ENCODE measurements at places on chromosomes 12 and 14.

DNA sequence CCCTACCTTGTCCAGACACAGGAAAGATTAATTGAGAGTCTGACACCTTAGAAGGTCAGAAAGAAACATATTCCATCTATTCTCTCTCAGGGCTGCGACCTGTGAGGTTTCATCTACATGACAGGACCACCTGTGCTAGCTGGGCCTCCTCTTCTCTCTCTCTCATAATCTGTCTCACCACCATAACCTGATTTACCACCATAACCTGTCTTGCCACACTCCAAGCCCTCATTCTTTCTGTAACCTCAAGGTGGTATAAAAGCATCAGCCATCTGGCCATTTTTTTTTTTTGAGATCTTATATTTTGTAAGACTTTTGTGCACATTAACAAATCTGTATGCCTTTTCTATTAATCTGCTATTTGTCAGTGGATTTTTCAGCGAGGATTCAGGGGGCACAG lies 75.5 kb downstream of the ACADS start:
- no peak for DNase-seq

DNA sequence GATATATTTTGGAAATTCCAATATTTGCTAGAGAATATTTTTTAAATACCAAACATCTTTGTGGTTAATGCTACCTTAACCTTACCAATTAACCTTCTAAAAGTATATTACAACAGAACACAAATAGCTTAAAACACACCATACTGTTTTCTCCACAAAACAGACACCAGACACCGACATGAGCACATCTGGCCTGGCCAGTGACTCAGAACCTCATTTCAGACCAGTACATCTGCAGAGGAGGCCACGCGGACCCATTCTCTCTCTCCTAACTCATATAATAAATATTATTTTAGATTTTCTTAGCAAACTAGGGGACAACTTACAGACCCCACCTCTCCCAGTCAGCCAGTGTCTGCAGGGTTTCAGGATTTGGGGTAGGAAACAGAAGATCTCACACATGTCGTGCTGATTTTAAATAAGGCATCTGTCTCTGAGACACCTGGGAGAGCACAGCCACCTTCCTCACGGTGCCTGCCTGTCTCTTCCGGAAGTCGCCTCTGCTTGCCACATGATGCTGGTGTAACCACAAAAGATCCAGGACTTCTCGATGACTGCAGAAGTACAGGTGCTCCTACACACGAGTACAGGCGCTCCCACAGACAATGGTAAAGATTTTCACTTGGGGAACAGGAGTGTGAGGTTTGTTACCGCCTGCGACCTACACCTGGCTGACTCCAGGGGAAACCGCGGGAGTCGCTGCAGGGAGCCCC lies 9.7 kb upstream of the ANKLE2 start:
- DNase-seq: no peak

DNA sequence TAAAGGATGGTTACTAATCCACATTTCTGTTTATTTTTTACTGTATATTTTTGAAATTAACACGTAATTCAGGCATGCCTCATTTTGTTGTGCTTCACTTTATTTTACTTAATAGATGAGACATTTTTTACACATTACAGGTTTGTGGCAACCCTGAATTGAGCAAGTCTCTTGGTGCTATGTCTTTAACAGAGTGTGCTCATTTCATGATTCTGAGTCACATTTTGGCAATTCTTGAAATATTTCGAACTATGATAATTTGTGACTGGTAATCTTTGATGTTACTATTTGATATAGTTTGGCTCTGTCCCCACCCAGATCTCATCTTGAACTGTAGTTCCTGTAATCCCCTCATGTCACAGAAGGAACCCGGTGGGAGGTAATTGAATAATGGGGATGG lies 1120.5 kb upstream of the FLRT2 start:
- DNase-seq: peak; percentile 3

DNA sequence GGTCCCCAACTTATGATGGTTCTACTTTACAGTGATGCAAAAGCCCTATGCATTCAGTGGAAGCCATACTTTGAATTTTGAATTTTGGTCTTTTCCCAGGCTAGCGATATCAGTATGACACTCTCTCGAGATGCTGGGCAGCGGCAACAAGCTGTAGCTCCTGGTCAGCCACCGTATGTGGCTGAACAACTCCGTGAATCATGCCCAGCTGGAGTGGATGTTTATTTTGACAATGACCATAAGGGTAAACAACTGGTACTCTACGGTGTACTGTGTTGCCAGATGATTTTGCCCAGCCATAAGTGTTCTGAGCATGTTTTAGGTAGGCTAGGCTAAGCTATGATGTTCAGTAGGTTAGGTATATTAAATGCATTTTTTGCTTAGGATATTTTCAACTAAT lies 8.2 kb upstream of the ZNF410 start:
- no peak for DNase-seq

- DNase-seq: peak; percentile 72
Measured at GRCh38 chr14:65095633-65096205, 6.6 kb downstream of the MAX start.

DNA sequence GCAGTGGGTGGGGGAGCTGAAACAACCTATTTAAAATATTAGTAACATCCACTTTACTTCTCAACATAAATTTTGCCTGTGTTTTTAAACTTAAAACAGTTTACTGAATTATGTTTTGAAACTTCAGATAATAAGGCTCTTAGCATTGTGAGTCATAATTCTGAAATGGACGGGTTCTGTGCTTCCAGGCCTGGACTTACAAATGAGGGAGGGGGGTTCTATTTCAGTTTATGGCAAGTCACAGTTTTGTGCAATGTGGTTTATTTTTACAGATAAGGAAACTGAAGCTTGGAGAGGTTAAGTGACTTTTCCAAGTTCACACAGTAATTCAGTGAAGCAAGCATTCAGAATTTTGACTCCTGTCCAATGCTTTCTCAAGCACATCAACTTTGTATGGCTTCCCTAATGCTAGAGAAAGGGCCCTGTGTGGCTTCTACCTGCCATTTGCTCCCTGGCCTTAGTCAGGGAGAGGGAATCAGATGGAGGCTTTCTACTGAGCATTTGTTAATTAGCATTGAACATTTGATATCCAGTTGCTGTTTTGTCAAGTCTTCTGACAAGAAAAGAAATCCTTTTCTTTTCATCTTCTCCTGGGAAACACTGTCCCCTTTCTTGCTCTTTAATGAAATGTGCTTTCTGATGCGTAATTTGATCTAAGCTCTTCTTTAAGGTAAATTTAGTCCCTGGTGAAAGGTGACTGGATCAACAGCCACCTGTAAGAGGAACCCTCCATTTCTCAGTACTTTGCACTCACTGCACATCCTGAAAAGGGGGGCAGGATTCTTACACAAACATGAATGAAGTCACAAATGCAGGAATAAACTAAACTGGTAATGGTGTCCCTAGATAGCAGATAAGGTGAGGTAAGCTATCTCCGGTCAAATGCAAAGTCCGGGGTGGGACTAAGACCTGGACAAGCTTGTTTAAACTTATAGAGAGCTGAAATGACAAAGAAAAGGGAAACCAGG lies 2.5 kb upstream of the SALL2 start:
- no peak for DNase-seq

DNA sequence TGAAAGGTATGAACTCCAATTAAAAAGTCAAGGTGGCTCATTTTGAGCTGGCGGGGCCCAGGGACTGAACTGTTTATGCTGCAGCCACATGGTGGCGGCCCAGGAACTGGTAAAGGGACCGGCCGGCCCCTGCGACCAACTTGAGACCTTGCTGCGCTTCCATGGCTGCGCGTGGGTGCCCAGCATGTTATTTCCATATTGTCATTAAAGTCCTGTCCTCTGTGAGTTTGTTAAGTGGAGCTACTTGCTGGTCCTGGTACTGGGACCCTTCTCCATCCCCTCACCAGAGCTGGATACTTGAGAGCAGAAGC lies 62.3 kb downstream of the BEGAIN start:
- DNase-seq: no peak

- no peak for DNase-seq
Measured at GRCh38 chr14:91140672-91141071, 26.8 kb downstream of the DGLUCY start.

GRCh38 chr12:4277857-4278256 lies 4.3 kb downstream of the CCND2 start:
- no peak for DNase-seq

DNA sequence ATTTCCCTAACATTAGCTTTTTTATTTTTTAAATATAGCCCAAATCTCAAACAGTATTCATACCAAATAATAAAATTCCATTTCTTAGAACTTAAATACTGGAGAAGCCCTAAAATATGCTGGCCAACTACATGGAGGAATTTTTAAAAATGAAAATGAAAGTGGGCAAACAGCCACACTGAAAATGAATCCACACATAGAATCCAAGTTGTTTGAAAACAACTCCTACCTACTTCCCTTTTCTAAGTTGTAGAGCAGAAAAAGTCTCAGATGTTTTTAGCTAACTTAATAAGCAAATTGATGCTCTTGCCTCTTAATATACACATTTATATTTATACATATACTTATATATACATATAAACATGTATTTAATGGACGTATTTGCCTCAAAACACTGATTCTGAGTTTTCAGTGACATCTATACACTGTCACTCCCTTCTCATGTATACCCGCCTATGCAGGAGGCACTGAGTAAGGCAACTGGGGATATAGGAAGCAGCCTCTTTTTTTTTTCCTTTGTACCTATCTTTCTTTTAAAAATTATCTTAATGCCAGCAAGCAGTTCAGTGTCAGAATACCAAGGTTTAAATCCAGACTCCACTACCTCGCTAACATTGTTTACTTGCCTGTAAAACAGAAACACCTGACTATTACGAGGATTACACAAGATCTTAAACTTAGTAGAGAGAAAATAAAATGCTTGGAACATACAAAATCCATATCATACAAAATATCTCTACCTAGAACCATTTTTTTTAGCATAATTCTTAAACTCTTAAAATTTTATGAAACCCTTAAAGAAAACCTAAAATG lies 13.3 kb downstream of the DICER1 start:
- DNase-seq: no peak

- no peak for DNase-seq
Measured at GRCh38 chr14:99689266-99690236, 5.5 kb downstream of the CYP46A1 start.

GRCh38 chr14:69931960-69932359 lies 52.7 kb downstream of the SMOC1 start:
- no peak for DNase-seq

GRCh38 chr14:51248016-51248987 lies 8.3 kb downstream of the TMX1 start:
- no peak for DNase-seq

DNA sequence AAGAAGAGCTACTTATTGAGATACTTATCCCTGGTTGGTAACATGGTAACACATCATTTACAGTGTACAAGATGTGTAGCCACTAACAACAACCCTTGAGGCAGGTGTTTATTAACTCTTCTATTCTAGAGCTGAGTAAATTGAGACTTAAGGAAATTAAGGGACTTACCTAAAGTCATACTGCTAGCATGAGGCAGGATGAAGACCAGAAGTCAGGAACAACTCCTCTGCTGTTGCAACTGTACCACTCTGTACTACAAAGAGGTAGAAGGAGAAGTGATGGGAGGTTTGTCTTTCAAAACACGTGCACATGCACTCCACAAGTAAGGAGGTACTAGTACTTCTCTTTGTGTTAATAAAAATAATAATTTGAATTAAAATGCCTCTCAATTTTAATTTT lies 79.9 kb downstream of the LLPH start:
- no peak for DNase-seq

GRCh38 chr12:51430196-51430895 lies 5.7 kb downstream of the SLC4A8 start:
- no peak for DNase-seq

GRCh38 chr14:23284654-23285529 lies 1.0 kb downstream of the HOMEZ start:
- DNase-seq: no peak

GRCh38 chr14:99717682-99718013 lies 33.5 kb downstream of the CYP46A1 start:
- DNase-seq: no peak

DNA sequence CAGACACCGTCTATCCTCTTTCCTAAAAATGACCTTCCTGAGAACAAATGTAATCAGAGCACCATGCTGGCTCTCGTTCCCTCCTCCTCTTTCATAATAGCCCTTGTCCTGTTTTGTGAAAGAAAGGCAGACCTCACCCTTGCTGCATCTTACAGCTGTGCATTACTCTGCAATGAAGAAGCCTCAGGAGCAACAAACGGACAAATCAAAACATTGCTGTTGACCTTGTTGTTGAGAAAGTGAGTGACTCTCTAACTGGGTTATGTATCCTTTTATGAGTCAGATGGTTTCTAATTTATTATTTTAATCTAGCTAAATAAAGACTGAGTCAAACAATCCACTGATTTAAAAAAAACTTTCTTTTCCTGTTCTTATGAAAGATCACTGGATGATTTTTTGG lies 180.9 kb downstream of the RPS29 start:
- no peak for DNase-seq

GRCh38 chr14:50364792-50365191 lies 31.9 kb downstream of the CDKL1 start:
- DNase-seq: no peak

DNA sequence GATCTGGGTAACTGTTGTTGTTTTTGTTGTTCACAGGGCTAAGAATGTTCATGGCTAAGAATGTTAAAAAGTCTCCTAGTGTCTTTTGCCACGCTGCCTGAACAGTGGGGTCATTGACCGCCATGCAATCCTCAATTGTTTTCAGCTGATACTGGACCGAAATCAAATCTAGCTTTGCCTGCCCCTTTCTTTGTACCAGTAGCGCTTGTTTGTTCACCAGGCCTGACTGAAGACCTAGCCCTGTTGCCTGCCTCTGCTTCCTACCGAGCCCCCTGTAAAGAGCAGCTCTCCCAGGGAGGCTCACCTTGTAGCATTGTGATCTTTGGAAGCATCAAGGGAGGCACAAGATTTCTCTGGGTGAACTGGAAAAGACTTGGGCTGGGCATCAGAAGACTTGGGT lies 6.7 kb downstream of the PSEN1 start:
- DNase-seq: no peak

Data from GM04503 (cell line).